ENCODE measurements at places on chromosomes 3 and 15.

GRCh38 chr15:51223771-51224229, 114.6 kb downstream of the CYP19A1 start:
- DNase-seq: no peak

DNA sequence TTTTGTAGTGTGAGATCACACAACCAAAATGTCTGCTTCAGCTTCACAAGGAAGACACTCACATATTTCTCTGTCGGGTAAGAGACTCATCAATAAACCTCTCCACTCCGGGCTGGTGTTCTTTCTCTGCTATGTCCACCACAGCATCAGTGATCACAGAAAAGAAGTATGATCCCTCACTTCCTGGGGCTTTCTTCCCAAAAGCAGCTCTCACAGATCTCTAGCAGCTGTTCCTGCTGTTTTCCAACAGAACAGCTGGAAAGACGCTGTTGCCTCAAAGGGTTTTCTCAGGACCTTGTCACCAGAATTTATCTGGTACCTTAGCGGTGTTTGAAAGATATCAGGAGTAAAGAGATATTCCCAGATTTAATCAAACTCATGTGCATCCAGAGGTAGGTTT, 46.4 kb downstream of the GATM start:
- no peak for DNase-seq

DNA sequence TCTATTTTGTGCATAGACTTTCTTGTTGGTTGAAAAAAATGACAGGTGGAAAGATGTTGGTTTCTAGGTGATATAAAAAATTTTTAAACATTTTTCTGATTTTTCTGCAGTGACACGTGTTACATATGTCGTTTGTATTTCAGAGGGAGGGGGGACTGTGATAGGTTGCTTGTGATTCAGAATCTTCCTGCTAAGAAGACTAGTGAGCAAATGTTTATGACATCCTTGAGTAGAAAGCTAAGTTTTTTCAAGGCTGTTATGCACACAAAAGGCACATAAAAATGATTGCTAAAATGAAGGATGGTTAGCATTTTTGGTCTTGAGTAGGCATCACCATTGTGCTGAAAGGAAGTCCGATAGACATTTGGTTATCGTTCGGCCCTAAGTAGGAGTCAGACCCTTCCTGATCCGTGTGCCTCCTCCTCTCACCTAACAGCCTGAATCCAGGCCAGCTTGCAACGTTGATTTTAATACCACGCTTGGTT, 1.5 kb downstream of the ZNF639 start:
- DNase-seq: peak; percentile 40

DNA sequence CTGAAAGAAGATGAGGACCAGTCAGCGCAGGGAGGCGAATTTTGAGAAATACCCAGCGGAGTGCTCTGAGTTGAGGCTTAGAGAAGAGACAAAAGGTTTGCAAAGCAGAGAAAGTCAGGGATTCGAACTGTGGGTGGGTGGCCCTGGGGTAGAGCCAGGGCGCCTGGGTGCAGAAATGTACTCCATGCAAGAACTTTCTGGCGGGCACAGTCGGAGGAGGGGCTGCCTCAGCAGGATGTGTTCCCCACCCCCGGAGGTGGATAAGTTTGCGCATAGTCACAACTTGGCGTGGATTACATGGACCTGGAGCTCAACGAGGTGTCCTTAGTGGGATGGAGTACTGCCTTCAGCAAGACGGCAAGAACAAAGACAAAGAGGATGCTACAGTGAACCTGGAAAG, 117.3 kb upstream of the ALDH1A3 start:
- DNase-seq: no peak

GRCh38 chr3:9696480-9697220, 7.0 kb upstream of the CPNE9 start:
- DNase-seq: no peak

DNA sequence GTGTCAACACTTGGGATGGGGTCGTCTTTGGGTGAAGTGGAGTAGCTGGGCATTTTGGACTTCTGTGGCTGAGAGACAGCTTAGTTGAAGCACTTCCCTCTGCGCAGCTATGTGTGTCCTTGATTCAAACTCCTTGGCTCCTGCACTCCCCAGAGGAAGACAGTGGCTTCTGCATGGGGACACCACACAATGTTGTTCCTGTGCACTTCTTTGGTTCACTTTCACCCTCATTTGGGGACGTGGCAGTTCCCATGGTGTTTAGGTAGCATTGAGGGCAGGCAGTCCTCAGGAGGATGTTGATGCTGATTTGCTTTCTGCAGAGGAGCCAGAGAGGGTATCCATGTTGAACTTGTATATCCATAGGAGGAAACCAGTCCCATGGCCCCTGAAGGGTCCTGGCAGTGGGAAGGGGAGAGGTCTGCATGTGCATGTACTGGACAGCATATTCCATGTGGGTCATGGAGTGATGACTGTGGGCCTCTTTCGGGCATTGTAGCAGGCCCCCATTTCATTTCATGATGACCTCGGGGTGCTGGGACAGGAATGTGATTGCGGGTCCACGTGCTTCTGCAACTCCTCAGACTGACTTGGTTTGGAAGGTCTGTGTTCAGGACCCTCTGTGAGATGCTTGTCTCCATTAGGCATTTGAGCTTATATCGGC, 135.4 kb downstream of the SNRPN start:
- DNase-seq: no peak

GRCh38 chr3:139441656-139442055, 34.7 kb downstream of the RBP2 start:
- no peak for DNase-seq

GRCh38 chr3:23333633-23334032, 130.5 kb downstream of the UBE2E2 start:
- no peak for DNase-seq

GRCh38 chr15:99732751-99733267, 428 bp downstream of the LYSMD4 start:
- no peak for DNase-seq

GRCh38 chr3:89521328-89521727, 413.9 kb downstream of the EPHA3 start:
- DNase-seq: no peak

DNA sequence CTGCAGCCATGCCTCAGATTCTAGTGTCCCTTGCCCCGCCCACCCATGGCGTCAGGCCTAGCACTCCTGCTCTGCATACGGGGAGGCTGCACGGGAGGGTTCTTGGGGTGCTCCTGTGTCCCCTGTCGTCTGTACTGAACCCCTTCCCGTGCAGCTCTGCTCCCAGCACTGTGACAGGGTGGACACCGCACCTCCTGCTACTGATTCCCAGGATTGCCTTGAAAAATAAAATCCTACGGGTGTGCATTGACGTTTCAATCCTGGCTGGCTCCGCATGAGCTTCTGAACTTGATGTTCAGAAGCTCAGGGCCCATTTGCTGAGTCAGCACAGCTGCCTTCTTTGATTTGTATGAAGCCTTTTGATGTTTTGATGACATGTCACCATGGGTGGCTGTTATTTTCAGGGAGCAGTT, 176.4 kb downstream of the APBA2 start:
- no peak for DNase-seq

GRCh38 chr15:101092156-101092866, 159.5 kb downstream of the CHSY1 start:
- DNase-seq: no peak

DNA sequence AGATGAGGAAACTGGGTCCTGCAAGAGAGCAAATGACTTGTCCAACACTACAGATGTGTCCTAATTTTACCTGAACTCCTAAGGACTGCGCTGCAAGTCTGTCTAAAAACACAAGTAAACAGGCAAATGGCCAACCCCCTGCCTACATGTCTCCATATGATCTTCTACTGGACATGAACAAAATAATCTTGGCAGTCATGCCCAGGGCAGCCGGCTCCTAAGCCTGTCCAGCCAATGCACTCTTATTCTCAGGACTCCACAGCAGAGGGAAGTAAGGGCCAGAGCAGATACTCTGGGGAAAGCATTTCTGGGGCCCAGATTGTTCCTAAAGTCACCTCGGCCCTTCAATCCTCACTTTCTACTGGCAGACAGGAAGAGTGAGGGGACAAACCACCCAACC, 10.3 kb downstream of the COLQ start:
- DNase-seq: no peak

GRCh38 chr15:77759896-77760592, 127.3 kb upstream of the LINGO1 start:
- DNase-seq: no peak

DNA sequence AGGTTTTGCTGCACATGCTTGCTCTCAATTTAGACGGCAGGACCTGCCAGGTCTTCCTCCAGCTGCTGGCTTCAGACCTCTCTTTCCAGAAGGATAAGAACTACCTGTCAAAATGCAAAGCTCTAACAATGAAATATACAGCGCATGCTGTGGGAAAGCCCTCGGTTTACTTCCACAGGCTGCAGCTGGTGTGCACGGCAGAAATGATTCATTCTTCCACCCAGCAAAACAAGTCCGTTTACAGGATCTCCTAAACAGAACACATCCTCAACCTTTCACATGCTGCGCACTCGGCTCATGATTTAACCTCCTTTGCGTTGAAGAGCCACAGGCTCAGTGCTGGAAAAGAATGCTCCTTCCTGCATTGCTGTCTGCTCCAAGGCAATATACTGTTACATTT, 92.4 kb upstream of the WNT5A start:
- DNase-seq: no peak

GRCh38 chr3:63774781-63775180, 44.3 kb upstream of the C3orf49 start:
- no peak for DNase-seq

GRCh38 chr3:150830094-150830681, 67.2 kb upstream of the SIAH2 start:
- DNase-seq: no peak

DNA sequence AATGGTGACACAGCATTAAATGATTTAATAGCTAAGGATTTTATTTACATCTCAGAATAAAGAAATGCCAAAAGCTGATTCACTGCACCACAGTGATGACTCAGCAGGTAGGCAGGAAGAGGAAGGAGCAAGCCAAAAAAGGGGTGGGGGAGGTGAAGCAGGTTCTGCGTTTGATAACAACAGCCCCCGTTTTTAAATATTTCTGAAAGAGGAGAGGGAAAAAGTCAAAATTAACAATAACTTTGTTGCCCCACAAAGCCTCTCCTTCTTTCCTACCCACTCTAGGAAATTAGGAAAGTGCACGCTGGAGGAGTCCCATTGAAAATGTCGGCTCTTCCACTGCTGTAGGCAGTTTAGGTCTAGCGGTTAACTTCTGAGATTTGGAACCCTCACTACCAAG, 9.9 kb upstream of the CCDC54 start:
- DNase-seq: no peak

DNA sequence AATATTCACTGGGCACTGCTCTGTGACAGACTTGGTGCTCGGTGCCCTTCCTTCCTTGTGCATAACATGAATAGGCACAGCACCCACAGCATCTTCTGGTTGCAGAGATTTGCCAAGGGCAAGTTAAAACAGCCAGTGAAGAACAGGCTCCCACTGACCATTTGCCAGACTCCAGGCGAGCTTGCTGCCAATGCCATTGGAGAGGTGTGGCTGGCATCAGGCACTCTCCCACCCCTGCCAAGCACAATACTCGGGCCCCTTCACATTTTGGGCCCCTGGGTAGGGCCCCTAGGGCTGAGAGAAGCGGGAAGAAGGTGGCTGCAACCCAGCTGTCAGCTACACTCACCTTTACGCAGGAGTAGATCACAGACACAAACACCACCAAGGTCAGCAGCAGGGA, 112.1 kb downstream of the SEC22A start:
- no peak for DNase-seq

GRCh38 chr15:70505411-70505919, 257.9 kb downstream of the UACA start:
- no peak for DNase-seq

DNA sequence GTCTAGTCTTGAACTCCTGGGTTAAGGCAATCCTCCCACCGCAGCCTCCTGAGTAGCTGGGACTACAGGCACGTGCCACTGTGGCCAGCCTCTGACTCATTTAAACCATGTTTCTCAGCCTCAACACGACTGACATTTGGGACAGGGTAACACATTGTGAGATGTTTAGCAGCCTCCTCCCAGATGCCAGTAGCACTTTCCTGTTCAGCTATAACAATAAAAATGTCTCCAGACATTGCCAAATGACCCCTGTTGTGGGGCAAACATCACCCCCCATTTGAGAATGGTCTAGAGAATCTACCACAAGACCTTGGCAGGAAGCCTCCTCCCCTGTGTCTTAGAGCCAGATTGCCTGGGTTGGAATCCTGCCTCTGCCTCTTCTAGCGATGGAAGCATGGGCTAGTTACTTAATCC, 8.4 kb downstream of the TMEM40 start:
- DNase-seq: peak; percentile 7

GRCh38 chr3:4675704-4676103, 182.6 kb downstream of the ITPR1 start:
- DNase-seq: no peak

GRCh38 chr3:83093222-83093572, 1331.8 kb upstream of the GBE1 start:
- DNase-seq: no peak

DNA sequence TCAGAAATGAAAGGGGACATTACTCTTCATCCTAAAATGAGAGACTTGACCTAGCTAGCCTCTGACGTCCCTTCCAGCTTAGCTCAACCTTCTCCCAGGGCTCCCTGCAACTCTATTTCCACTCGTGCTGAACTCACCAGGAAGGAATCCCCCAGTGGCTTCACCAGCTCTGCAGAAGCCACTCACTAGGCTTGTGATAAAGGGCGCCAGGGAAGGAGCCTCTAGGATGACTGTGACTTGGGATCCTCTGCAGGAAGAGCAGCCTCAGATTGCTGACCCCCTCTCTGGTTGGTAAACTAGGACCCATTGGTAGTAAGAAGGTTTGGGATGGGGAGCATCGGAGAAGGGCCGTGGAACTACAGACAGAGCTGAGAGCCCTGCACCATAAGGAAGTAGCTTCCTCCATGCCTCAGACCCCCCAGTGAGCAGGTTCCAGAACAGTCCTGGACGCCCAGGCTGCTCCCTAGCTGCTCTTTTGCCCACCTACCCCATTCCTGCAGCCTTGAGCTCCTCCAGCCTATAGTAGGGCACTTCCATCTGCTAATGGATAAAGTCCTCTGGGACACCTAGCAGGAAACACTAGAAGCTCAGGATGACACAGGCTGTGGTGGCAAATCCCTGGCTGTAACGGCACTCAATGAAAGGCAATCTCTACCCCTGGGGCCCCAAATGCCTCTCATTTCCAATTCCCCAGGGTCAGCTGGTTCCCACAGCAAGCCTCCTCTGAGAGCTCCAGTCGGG, 26.0 kb downstream of the PLA2G4F start:
- DNase-seq: no peak

DNA sequence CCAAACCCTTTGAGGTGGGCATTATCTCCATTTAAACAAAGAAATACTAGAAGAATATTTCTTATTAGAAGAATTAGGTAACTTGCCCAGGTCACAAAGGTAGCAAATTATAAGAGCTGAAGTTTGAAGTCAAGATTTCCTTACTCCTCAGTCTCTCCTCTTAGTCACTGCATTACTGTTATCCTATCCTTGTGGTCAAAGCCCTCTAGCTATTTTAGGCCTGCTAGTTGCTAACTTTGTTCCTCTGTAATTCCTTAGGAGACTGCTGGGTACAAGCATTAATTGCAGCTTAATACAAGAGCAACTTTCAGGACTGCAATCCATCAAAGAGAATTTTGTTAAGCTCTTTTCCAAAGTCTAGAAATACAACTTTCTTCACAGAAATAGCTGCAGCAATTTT, 528.2 kb downstream of the ZIC1 start:
- no peak for DNase-seq

GRCh38 chr15:39194106-39194830, 386.6 kb upstream of the THBS1 start:
- DNase-seq: no peak
